HT1080 (cell line): ENCODE measurements at places on chromosomes 1 and 21.

GRCh38 chr21:33885172-33885514 is 30.5 kb downstream of the ATP5PO start:
- no peak for DNase-seq

DNA sequence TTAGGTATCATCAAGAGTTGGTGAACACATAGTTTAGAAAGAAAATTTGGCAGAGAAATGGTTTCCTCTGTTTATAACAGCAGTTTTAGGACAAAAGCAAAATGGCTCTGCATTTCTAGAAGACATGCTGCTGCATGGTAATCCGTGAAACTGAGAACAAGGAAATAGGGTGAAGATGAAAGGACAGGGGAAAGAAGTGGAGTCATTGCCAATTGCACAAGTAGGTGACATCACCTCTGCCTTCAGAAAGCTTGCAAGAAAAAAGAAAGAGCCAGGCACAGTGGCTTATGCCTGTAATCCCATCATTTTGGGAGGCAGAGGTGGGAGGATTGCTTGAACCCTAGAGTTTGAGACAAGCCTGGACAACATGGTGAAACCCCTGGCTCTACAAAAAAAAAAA is 217.6 kb downstream of the LMX1A start:
- DNase-seq: no peak

GRCh38 chr1:182246783-182247182 is 144.8 kb downstream of the GLUL start:
- no peak for DNase-seq

GRCh38 chr21:32009263-32009662 is 136.4 kb downstream of the HUNK start:
- no peak for DNase-seq

- DNase-seq: peak; percentile 27
Observed at GRCh38 chr1:114131526-114132220, 22.0 kb downstream of the SYT6 start.

- no peak for DNase-seq
Observed at GRCh38 chr1:45685308-45686014, 872 bp downstream of the GPBP1L1 start.

DNA sequence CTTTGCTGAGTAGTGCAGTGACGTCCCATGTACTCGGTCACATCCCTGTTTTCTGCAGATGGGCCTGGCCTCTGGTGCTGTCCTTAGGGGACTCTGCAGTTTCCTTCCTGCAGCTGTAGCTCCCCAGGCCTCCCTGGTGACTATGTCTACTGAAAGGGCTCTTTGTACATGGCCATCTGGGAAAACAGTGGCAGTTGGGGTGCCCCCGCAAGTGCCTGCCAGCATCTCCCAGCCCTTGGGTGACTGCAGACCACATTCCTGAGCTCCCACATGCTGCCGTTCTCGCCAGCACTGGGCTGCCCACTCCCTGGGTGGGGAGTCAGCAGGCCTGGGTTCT is 37.5 kb upstream of the KCNA10 start:
- DNase-seq: no peak

DNA sequence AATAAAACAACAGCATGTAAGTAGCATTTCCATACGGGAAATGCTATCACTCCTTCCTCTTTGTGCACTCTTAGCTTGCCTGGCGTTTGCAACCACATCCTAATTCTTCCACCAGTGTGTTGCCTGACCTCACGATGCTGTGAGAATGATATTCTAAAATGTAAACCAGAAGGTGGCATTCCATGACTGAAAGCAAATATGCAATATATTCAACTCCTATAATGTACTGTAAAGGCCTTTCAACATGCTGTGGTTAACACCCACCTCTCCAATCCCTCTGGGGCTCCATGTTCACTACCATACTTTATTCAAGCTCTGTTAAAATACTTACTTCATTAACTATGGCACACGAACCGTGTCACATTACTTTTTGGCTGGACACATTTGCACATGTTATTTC is 420.6 kb upstream of the DEPDC1 start:
- peak; percentile 17 for DNase-seq

GRCh38 chr1:55376897-55377296 is 161.7 kb upstream of the USP24 start:
- no peak for DNase-seq

- no peak for DNase-seq
Observed at GRCh38 chr21:43341378-43342161, 85.4 kb downstream of the SIK1 start.

- peak; percentile 30 for DNase-seq
Observed at GRCh38 chr1:174007851-174008250, 14.3 kb downstream of the RC3H1 start.

DNA sequence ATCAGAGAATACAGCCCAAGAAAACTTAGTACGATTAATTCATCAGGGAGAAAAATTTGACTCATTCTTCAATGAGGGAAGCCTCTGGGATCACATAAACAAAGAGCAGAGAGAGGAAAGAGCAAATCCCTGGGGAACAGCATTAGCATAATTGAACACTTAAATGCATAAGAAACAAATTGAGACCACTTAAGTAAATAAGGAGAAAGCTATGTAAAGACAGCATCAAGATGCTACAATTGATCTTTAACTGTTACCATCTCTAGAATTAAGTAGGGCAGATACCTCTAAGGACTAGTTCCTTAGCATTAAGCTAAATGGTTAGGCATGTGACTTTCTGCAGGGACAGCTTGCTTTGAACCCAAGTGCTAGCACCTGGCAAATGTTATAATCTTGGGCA is 265.1 kb upstream of the NEGR1 start:
- no peak for DNase-seq

DNA sequence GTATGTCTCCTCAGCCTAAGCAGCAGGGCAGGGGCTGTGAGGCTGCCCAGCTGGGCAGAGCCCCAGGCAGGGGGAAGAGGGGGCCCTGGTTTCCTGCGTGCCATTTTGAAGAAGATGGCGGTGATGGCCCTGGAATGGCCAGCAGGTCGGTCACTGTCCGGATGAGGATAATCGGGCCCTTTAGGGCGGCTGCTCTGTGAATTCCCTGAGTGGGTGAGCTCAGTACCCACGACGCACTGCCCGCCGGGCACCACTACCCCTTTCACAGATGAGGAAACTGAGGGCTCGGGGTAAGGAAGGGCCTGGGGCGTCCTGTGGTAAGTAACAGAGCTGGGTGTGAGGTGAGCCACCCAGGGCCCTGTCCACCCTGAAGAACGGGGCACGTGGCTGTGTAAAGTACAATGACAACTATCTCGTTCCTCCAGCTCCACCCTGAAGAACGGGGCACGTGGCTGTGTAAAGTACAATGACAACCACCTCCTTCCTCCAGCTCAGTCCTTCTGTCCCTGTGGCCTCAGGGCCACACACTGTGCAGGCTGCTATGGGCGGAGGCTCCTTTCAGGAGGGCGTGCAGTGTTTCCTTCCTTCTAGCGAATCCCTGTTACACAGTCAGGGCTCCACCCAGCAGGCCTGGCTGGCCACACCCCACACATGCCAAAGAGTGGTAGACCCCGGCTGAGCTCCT is 23.2 kb downstream of the ITGB2 start:
- DNase-seq: no peak

DNA sequence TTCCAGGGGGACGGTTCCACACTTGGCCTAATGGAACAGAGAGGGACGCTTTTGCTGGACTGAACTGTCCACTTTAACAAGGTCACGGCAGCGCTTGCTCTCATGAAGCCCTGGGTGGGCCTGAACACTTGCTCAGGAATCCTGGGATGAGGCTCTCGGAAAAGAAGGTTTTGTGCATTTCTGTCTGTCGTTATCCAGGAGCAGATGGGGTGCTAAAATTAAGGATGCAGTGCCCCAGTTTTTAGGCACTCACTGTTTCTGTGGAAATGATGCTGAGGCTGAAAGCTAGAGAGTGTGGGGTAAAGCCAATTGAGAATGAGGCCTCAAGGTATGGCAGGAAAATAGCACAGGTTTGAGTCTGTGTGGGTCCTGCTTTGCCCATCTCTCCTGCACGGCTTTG is 111.0 kb downstream of the DAB1 start:
- DNase-seq: no peak

DNA sequence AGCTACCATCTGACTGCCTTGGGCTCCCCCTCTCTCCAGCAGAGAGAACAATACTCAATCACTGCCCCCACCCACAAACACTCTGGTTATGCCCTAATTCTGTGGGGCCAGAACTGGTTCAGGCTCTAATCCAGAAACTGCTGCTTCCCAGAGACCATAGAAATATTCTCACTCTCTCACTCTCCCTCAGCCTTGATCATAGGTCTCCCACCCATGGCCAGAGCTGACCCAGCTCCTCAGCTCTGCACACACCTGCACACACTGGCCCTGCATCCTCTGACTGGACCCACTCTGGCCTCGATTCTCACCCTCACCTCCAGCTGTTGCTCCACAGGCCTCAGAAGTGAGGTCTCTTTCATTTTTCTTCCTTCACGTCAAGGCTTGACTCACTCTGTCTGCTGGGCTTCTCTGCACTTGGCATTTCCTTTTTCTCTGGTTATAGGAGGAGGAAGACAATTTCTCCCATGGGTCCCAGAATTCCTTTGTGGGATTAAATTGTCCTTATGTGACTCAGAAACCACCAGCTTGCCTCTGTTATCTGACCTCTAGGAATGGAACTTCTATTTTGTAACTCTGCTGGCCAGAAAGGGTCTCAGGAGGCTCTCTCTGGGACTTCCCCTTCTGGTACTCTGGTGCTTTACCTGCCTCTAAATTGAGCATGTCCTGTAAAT is 15.6 kb upstream of the ZMYM6 start:
- DNase-seq: peak; percentile 98

DNA sequence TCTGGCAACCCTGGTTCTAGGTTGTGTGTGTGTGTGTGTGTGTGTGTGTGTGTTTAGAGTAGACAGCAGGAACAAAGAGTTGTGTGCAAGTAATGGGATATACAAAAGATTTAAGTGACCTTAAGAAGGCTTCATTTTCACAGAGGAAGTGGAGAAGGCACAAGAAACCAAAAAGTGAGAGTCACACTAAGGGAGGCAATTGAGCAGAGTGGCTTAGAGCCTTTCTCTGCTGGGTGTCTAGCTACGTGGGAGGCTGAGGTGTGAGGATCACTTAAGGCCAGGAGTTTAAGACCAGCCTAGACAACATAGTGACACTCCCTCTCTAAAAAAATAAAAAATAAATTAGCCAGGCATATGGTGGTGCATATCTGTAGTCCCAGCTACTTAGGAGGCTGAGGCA is 44.4 kb upstream of the HAO2 start:
- no peak for DNase-seq

DNA sequence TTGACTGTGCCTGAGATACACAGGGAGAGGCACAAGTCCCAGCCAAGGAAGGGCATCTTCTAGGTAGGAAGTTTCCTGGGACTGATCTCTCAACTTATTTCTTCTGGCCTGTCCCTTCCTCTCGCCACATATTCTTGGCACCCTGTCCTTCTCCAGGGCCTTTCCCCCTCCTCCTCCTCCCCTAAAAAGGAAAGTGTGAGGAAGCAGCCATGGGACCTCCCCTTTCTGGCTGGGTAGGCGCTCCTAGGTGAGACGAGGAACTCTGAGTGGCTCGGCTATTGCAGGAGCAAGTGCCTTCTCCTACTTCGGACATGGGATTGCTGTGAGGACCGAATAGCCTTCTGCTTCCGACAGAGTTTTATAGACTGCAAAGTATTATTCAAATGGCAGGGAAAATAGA is 15.5 kb upstream of the MTARC2 start:
- DNase-seq: no peak

DNA sequence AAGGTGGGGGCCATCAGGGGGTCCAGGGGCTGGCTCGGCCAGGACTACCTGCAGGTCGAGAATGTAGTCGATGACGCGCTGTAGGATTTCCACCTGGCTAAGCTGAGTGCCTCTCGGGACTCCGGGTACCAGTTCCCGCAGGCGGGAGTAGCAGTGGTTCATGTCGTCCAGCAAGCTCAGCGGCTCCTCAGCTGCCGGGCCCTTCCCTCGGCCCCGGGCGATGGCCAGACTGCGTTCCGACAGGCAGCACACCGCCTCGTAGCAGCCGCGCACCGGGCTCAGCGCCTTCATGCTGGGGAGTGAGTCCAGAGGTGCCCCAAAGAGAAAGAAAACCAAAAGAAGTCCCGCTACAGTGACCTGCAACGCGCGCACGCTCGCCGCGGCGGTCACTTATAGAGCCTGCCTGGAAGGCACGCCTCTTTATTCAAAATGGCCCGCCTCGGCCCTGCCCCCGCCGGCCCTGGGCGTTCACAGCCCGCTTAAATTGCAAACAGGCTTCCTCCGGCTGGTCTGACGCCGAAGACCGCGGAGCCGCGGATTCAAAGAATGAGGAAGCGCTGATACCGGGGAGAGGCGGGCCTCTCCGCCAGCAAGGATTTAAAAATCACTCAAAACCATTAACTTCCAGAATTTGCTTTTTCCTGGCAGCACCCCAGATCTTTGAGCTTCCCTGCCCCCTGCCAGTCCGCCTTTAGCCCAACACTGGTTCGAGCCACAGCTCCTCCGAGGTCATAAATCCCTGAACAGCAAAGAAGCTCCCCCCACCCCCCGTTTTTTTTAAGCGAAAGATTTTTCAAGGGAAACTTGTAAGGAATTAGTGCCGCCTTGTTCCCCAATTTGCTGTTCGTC is at the start of gene ID3:
TSS of gene ID3 (minus strand) at position 366 of the 849 bp plus-strand sequence. CDS start at position 291, 75 bp downstream.
- peak; percentile 95 for DNase-seq

GRCh38 chr21:34499116-34499515 is 12.9 kb downstream of the KCNE1 start:
- DNase-seq: no peak

- DNase-seq: no peak
Observed at GRCh38 chr1:203582568-203582967, 44.1 kb upstream of the ATP2B4 start.

DNA sequence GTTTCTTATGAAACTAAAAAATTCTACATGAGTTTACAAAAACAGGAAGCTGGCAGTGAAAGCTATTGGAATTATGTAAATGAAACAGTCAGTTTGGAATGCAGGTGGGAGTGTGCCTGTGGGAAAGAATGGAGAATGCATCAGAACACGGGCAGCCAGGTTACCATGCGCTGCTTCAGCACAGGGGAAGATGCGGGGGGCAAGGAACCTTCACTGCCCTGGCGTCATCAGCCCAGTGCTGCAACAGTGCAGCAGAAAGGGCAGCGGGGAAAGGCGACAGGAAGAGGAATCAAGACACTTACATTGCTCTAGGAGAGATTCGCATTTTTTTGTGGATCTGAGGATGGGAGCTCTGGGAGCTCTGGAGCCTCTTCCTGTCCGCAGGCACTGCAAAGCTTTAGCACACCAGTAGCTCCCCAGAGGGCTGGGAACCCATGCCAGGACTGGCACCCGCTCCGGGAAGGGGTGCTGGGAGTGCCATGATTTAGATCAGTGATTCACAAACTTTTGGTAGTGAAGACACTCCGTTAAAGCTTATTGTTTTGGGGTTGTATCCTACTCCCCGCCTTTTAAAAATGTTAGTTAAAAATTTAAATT is 64.1 kb upstream of the WDR26 start:
- DNase-seq: peak; percentile 95

DNA sequence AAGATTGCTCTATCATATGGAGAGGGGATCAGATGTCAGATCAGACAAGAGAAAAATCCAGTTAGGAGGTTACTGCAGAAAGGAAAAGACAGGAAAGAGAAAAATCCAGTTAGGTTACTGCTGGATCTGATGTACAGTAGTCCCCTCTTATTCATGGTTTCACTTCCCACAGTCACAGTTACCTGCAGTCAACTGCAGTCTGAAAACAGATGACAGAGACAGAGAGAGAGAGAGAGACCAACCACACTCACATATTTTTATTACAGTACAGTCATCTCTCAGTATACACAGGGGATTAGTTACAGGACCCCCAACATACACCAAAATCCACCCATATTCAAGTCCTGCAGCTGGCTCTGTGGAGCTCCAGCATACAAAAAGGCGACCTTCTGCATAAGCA is 29.3 kb downstream of the NUP133 start:
- no peak for DNase-seq
